ENCODE measurements at places on chromosomes 2 and 18. TPM values are rescaled to one million over a fixed set of nuclear protein-coding genes. Genes with fewer than 3 reads are reported as not detected.
A peak's percentile ranks its signal among the peaks of the same experiment; 100 is the strongest.

GRCh38 chr2:134325696-134326095, 71.8 kb downstream of the MGAT5 start:
- peak; percentile 50 for DNase-seq

GRCh38 chr2:134413430-134413829, 159.6 kb downstream of the MGAT5 start:
- no peak for DNase-seq

GRCh38 chr18:9961041-9961440, 47.2 kb downstream of the VAPA start:
- DNase-seq = peak; percentile 47

GRCh38 chr18:12011199-12011956, 30.1 kb downstream of the IMPA2 start:
- no peak for DNase-seq

The VIT gene
- polyA plus RNA-seq = 3.3 TPM

The SETBP1 gene
- polyA plus RNA-seq = 11.0 TPM

Measured in muscle of leg (tissue), 16 donors.